ENCODE measurements at places on chromosomes 3 and 15.

DNA sequence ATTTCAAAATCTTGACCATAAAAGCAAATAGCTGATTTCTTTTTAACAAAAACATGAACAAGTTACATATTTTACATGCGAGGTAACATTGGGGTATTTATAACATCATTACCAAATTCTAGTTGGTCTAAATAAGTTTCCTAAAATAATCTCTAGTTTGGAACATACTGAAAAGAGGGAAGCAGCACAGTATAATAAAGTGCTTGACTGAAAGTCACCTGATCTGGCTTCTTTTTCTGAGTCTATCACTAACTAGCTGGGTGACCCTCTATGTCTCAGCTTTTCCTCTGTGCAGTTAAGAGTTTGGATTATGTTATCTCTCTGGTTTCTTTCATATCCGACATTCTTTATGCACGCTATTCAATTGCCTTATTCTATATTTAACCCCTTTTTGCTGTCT lies 19.8 kb upstream of the CNTN4 start:
- no peak for DNase-seq

DNA sequence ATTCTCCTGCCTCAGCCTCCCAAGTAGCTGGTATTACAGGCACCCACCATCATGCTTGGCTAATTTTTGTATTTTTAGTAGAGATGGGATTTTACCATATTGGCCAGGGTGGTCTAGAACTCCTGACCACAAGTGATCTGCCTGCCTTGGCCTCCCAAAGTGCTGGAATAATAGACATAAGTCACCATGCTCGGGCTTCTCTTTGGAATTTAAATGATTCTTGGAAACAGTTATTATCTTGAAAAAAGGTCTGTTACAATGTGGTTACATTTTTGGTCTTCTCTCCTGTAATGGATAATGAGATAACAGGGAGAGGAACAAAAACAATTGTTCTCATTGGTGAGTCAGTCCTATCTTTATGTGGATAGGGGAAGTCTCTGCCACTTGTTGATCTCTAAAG lies 59.8 kb upstream of the AADACL2 start:
- DNase-seq = no peak

DNA sequence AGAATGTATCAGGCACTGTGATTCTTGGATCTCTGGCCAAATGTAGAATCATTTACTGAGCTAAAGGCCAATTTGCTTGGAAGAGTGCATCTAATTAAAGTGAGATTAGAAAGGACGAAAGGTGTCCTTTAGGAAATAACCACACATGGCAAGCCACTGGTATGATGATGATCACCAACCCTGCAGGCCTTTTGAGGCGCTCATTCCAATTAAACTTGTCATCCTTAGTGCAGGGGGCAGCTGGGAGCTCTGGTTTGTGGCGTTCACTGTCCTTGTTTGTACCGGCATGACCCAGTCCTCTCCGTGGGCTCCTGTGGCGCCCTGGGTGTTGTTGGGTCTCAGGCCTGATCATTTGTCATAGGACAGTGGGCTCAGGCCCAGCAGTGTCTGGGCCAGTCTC lies 11.0 kb downstream of the LIMD1 start:
- no peak for DNase-seq

DNA sequence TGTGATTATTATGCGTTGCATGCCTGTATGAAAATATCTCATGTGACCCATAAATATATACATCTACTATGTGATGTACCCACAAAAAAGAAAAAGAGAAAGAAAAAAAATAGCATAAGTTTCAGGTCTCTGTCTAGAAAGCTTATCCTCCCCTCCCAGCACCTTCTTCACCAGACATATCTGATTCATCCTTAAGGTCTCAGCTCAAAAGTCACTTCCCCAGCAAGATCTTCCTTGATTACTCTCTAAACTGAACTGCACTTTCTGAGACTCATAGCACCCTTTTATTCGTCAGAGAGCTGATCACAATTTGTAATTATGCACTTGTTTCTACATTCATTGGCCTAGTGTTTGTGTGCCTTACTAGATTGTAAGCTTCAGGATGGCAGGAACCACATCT lies 11.1 kb upstream of the PTPN9 start:
- no peak for DNase-seq

- DNase-seq = no peak
Measured at GRCh38 chr15:49809894-49810609, 189.2 kb downstream of the DTWD1 start.

- no peak for DNase-seq
Measured at GRCh38 chr15:77071305-77072223, 655 bp upstream of the TSPAN3 start.

- no peak for DNase-seq
Measured at GRCh38 chr3:56059731-56060130, 408.5 kb downstream of the ERC2 start.

DNA sequence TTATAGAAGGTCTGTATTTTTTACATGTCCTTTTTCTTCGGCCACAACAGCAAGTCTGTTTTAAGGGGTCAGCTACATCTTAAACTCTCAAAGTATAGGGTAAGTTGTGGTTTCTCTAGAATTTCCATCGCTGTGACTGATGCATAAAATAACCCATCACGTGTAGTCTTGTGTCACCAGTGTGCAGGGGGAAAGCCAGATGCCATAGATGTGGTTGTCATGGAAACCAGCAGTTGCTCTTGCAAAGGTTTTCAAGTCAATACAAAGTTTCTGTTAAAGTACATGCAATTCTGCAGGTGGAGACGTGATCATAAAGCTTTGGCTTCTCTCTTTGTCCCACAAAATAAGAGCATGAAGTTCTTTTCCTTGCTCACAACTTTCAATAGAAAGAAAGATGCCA lies 210.3 kb upstream of the ONECUT1 start:
- no peak for DNase-seq

- DNase-seq = no peak
Measured at GRCh38 chr3:20425138-20425537, 239.1 kb upstream of the SGO1 start.

- DNase-seq = no peak
Measured at GRCh38 chr15:74613953-74614743, 1.5 kb upstream of the CLK3 start.

- DNase-seq = no peak
Measured at GRCh38 chr3:114241262-114241661, 3.9 kb upstream of the ZNF80 start.

GRCh38 chr3:99485286-99485685 lies 153.1 kb upstream of the COL8A1 start:
- DNase-seq = no peak

DNA sequence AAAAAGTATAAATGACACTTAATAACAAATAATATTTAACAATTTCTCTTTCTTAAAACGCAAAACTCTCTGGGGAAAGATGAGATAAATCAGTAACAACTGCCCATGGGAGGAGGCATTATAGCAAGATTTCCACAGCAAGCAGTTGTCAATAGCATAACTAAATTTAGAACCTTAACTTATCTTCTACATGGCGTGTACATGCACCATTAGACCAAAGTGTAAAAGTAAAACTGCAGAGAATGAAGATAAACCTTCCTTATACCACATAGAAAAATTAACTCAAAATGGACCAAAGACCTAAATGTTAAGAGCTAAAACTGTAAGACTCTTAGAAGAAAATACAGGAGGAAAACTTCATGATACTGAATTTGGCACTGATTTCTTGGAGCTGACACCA lies 39.9 kb downstream of the MYO5A start:
- DNase-seq = no peak

DNA sequence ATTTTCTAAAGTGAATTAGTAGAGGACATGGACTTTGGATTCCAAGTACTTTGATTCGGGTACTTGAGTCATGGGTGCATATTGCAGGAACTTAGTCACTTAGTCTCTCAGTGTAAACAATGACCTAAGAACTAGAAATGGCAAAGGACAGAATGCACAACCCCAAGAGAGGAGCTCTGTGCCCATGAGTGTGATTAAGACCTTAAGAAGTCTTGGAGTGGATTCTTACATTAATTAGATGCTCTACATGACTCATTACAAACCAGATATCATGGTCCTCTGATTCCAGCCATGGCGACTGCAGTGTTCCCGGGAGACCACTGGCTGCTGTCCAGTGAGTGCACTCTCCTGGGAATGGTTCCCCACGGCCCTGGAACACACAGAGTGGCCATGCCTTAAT lies 251.5 kb downstream of the GABRG3 start:
- no peak for DNase-seq

DNA sequence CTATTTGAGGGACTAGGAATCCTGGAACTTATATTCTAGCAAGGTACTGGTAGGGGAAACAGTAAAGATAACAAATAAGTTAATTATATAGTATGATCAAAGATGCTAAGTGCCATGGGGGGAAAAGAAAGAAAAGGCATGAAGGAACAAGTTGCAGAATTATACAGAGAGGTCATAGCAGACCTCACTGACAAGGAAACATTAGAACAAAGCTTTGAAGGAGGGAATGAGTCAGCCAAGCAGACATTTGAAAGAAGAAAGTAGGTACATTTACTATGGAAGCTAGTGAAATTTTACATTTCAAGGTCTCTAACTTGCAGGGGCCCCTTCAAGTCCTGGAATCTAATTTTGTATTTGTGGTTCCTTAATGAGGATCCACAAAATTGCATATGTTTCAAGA lies 57.2 kb upstream of the TIPARP start:
- no peak for DNase-seq

All from GM10248 (cell line).